DMS79 (cell line): ENCODE measurements at places on chromosomes 4 and X.

GRCh38 chr4:14117575-14118238, 490.2 kb upstream of the BOD1L1 start:
- DNase-seq: no peak

DNA sequence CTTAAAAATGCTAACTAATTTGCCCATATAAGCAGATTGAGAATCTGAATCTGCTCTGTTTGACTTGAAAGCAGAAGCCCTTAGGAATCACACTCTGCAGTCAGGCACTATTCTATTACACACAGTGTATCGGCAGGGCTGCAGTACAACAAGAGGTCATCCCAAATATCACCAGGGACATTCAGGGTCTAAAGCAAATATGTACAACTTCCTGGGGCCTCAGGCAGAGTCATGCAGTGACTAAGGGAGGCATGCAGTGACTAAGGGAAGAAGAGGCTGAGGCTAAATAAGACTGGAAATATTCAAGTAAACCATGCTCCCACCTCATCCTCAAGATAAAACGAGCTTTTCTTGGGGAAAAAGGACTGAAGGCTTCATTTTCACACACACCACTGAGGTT, 20.9 kb downstream of the MAPK10 start:
- DNase-seq: no peak

GRCh38 chr4:82352825-82353366, 20.9 kb downstream of the HNRNPD start:
- DNase-seq: no peak

DNA sequence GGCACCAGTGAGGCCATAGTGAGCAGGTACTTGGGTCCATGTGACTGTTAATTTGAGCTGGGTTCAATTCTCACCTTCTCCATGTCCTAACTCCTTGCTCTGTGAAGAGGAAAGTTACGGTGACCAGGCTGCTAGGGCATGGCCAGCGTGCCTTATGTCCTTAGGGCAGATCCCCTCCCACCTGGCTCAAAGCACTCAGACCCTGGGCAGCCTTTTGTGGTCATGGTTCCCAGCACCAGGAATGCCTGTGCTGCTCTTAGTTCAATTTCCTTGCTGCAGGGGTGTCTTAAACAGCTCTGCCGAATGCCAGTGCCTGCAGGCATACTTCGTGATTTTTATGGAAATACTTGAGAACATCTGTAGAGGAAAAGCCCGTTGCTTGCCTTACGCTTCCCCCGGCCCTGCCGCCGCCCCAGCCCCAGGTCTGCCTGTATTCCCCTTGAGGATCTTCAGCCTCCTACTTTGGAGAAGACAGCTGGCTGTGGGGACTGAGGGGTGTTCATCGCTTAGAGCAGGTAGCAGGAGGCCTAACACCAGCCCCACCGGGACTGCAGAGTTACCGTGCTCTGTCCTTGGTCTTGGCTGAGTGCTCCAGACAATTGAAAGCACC, 3.1 kb upstream of the CDK16 start:
- no peak for DNase-seq

DNA sequence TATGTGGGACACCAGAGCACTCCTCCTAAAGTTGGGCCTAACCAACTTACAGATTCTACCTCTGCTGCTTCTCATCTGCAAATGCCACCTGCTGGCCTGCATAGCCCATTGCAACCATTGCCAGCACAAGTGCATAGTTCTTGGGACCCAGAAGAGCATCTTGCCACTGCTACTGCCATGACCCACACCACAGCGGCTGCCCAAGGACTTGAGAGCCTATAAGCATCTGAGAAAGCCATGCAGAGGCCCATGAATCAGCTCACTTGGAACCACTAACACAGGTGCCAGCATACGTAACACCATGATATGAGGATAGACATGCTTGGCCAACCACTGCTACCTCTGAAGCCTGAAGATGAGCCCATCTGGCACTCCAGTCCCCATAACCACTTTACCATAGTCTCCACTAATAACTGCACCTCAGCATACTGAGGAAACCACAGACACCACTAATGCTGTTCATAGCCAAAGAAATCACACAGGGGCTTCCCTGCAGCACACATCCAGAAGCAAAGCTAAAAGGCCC, 258.1 kb upstream of the AGTR2 start:
- no peak for DNase-seq

DNA sequence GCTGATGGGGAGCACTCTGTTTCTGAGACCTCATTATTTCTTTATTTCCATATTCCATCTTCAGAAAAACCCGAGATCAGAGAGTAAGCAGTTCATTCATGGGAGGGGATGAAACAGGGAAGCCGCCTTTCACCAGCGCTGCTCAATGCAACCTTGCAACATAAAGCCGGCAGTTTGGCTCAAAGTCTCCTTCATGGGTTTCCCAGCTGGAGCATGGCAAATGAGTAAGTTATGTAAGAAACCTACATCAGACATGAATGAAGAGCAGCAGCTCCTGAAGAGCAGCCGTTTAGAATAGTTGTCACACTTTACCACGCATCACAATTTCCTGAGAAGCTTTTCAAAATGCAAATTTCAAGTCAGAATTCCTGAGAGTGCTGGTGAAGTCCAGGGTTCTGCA, 578.8 kb downstream of the FSTL5 start:
- no peak for DNase-seq

DNA sequence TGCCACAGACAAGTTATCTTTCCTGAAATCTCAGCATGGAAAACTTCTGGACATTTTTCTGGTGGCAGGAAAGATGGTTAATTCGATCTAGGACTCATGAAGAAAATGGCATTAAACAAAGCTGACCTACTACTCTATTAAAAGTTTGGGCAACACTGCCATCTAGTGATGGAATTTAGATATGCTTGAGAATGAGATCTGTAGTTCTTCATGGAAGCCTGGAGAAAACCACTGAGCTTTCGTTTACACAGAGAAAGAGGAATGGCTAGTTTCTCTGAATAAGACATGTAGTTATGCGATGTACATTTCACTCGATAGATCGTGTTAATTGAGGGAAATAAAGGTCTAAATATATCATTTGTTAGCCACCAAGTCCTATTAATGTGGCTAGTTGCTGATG, 51.7 kb upstream of the CHRDL1 start:
- peak; percentile 14 for DNase-seq

- DNase-seq: no peak
Observed at GRCh38 chr4:135492439-135492838, 1290.8 kb upstream of the PABPC4L start.

GRCh38 chr4:171875291-171875690, 62.1 kb downstream of the GALNTL6 start:
- no peak for DNase-seq

GRCh38 chr4:142121448-142122350, 485.3 kb downstream of the IL15 start:
- no peak for DNase-seq

DNA sequence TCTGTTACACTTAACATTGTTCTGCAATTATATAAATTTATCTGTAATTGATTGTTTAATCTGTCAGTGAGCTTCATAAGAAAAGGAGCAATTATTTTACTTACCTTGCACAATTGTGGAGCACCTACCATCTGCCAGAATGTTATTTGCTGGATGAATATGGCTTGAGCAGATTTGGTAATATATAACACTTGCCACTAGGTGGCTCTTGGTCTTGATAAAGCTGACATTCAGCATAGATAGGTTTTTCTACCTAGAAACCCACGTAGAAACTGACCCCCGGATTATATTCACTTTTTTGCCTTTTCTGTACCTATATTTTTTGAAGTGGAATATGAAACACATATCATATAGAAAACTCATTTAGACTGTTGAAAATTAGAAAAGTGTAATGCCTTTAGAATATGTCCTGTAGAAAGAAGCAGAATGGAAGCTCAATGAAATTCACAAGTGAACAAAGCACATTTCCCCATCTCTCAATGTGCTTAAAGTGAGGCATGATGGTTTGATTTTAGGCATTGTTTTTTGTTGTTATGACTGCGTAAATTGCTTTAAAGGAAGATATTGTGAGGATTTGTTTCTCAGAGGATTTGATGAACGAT, 9.5 kb downstream of the RBPJ start:
- DNase-seq: peak; percentile 32

DNA sequence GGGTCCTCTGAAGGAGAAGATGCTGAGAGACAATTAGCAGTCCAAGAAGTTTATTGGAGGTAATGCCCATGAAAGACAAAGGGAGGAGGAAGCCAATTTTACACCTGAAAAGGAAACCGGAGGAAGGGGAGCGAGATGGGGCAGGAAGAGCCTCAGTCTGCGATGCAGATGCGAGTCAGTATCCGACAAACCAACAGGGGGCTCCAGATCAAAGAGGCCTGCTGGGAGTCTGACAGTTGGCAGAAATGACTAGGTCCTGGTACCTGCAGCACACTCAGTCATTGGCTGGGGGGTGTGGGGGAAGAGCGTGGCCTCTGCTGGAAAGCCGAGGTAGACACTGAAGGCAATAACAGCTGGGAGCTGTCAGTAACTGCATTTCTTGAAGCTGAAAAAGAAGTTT, 231.1 kb upstream of the CENPE start:
- no peak for DNase-seq

DNA sequence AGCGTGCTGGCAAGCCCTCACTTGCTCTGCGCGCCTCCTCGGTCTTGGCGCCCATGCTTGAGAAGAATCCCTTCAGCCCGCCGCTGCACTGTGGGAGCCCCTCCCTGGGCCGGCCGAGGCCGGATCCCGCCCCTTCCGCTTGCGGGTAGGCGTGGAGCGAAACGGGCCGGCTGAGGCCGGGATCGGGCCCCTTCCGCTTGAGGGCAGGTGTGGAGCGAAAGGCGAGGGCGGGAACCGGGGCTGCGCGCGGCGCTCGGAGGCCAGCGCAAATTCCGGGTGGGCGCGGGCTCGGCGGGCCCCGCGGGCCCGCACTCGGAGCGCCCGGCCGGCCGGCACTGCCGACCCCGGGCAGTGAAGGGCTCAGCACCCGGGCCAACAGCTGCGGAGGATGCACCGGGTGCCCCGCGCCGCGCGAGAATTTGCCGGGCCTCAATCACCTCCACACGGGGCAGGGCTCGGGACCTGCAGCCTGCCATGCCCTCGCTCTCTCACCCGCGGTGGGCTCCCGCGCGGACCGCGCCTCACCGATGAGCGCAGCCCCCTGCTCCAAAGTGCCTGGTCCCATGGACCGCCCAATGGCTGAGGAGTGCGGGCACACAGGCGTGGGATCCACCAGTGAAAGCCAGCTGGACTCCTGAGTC, 58.1 kb upstream of the GBA3 start:
- DNase-seq: no peak

DNA sequence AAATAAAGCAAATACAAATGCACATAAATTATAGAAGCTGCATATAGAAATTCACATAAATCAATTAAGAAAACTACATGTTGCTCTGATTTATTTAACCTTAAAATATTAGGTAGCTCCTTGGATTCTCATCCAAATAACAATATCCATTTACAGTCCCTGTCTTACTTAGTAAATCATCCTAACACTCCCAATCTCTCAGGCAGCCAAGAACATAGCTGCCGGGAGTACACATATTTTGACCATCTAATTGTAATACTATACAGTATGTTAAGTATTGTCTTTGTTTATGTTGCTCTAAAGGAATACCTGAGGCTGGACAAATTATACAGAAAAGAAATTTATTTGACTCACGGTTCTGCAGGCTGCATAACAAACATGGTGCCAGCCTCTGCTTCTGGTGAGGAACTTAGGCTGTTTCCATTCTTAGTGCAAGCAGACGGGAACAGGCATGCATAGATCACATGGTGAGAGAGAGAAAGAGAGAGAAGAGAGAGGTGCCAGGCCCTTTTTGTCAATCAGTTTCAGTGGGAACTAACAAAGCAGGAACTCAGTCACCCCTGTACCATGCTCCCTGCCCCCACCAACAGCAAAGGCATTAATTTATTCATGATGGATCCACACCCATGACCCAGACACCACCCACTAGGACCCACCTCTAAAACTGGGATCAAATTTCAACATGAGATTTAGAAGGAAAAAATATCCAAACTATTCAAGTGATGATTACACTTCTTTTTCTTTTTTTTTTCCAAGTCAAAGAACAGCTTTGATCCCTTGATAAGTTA, 614.8 kb upstream of the TECRL start:
- no peak for DNase-seq

GRCh38 chrX:68163441-68163840, 269.9 kb downstream of the OPHN1 start:
- DNase-seq: no peak
